Gastroesophageal sphincter (tissue), 4 donors: ENCODE measurements at places on chromosomes 12 and 14. TPM values are rescaled to one million over a fixed set of nuclear protein-coding genes. Genes with fewer than 3 reads are reported as not detected.

DNA sequence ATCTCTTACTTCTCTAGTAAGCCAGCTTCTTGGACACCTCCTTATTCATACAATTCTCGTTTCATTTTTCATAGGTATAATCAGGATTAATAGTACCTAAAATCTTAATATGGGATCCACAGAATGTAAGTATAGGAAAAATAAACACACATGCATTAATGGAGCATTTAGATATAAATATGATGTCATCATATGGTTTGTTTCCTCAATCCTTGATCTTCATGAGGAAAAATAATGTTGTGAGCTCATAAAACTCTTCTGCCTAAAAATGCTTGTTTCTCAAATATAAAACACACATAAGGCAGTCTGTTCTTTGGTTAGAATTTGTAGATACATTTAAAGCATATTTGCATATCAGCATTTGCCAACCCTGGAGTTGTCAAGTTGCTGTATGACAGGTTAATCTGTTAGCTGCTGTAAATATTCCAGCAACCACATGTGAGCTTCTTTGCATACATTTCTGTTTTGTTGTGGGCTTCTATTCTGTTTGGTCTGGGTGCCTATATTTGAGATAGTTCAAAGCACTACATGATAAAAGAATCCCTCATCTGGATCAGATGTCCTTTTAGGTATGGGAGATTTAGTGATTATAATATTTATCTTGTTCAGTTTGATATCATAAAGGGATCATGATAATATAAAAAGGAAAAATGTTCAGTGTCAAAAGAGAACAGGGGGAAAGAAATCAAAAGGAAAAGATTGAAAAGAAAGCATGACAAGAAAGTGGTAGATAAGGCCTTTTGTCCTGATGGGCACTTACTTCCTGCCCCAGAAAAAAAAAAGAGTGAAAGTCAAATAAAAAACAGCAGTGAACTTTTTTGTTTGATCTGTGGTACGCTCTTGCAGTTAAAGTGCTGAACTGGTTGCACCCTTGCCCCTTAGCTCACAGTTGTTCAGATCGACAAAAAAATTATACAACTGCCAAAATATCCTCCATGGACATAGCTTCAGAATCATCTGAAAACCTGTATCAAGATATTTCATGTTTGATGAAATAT, 68.6 kb downstream of the ACSS3 start:
- no peak overlapping the region for H3K4me3 ChIP-seq
- H3K27ac ChIP-seq = no peak overlapping the region
- H3K4me1 ChIP-seq = no peaks in the 10 kb centered on the region
- no peaks in the 10 kb centered on the region for H3K36me3 ChIP-seq
- ATAC-seq = no peak

DNA sequence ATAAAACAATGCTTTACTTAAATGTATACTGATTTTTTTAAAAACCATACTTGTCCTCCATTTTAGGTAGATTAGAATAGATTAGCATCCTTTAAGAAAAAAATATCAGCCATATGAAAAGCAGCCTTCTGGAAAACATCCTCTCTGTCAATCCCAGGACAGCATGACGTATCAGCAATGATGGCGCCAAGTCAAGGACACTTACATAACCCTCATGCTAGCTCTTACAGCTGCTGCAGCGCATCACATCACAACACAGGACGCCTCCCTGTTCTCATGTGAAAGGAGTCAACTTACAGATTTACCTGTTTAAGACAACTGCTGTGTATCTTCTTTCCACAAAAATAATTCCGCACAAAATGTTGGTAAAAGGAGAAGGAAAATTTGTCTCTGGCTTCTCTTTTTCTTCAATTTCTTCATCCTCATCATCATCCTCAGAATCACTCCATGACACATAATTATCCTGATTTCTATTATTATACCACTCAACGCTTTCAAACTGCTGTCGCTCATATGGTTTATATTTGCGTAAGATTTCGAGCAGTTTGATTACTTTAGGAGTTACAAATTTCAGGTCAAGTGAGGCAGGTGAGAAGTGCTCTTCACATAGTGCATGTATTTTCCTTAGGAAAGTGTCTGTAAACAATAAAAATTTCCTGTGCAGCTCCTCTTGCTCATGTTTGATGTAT, 33.3 kb downstream of the DICER1 start:
- no peak overlapping the region for H3K27ac ChIP-seq
- ATAC-seq = peak; percentile 63
- no peak overlapping the region for H3K4me3 ChIP-seq
- H3K27me3 ChIP-seq = no peaks in the 10 kb centered on the region

Gene CLEC2A
- not detected for total RNA-seq

DNA sequence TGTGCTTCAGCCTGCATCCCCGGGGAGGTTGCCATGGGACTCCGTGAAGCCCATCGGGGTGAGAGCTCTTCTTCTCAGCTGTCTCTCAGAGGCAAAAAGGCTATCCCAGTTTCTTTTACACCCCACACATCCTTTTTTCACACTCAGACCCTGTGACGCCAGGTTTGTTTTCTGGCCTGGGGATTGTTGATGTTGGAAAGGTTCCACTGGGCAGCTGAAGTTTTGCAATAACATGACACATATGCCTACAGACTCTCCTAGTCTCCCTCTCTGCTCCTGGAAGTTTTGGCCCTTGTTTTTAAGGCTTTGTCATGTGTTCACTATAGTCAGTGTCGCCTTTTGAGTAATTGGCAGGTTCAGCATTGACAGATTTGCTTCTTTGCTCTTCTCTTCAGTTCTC, 118.6 kb downstream of the SMOC1 start:
- peaks cover 11% of the 10 kb centered on the region for H3K27me3 ChIP-seq
- H3K27ac ChIP-seq = no peak overlapping the region
- no peaks in the 10 kb centered on the region for H3K36me3 ChIP-seq
- no peak overlapping the region for H3K4me3 ChIP-seq
- peak; percentile 65 for ATAC-seq
- no peaks in the 10 kb centered on the region for H3K4me1 ChIP-seq
